Left forelimb (tissue), 1 donor: ENCODE measurements at places on chromosomes 12 and 14.

DNA sequence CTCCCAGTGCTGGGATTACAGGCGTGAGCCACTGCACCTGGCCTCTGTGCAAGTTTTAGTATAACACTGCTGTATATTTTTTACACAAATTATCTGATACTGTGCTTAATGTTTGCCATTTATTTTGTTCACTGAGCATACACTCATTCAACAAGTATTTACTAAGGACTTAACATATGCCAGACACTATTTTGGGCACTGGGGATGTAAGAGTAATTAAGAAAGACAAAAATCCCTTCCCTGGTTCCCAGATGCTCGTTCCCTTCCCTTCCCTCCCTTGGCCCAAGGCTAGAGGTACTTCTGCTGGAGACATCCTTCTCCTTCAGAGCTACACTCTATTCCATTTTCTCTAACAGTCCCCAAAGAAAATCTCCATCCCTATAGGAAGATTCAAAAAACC lies 12.5 kb downstream of the CIT start:
- DNase-seq: no peak

DNA sequence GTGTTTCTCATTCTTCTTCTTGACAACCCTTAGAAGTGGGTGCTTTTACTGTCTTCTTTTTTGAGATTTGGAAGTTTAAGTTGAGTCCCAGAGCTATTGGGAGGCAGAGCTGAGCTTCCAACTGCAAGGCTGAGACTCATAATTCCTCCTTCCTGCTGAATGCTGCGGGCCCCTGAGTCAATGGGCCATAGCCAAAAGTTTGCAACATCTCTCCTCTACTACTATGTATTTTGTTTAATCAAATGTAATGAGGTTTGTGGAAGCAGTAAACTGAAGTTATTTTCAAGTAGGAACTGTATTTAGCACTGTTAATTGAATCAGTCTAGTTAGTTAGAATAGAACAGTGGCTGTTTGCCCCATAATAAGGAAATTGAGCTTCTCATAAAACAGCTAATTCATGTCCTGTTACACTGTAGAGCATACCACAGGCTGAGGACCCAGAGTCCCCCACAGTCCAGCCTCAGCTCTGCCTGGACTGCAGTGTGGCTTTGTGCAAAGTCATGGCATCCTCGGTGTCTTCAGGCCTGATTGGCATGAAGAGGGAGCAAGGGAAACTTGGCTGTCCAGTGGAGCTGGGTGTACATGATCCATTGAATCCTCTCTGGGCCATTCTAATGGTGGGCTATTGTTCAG lies 631.7 kb downstream of the VRK1 start:
- no peak for DNase-seq

DNA sequence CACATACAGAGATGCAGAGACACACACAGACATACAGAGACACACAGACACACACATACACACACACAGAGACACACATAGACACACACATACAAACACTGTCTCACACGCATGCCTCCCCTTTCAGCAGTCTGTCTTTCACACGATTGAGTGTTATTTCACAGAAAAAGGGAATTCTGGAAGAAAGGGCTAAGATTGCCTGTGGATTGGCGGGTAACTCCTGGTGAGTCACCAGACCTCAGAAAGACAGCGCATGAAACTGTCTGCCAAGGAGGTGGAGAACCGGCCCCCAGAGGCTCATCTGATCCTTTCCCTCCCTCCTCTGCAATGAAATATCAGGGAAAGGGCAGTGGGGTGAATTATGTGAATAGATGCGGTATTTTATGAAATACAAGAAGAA lies 127.2 kb upstream of the GSC start:
- no peak for DNase-seq

GRCh38 chr12:108305991-108306501 lies 33.1 kb downstream of the CMKLR1 start:
- no peak for DNase-seq

DNA sequence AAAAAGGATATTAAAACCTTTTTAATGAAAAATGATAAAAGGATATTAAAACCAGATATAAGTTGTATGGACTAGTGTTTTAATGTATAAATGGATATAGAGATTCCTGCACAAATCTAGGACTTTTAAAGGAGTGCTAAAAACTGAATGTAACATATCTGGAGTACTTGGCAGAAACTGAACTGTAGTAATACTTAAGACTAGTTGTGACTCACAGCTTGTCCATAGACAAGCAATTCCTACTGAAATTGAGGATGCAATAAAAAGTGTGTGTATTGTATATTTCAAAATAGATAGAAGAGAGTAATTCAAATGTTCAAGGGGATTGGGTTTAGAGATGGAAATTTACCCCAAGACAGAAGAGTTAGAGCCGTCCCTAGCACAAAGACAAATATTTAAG lies 59.6 kb downstream of the FBXO33 start:
- no peak for DNase-seq

DNA sequence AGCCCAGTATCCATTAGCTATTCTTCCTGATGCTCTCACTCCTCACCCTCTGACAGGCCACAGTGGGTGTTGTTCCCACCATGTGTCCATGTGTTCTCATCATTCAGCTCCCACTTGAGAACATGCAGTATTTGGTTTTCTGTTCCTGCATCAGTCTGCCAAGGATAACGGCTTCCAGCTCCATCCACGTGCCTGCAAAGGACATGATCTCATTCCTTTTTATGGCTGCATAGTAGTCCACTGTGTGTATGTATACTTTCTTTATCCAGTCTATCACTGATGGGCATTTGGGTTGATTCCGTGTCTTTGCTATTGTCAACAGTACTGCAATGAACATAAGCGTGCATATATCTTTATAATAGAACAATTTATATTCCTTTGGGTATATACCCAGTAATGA lies 8.9 kb downstream of the ATG2B start:
- no peak for DNase-seq

DNA sequence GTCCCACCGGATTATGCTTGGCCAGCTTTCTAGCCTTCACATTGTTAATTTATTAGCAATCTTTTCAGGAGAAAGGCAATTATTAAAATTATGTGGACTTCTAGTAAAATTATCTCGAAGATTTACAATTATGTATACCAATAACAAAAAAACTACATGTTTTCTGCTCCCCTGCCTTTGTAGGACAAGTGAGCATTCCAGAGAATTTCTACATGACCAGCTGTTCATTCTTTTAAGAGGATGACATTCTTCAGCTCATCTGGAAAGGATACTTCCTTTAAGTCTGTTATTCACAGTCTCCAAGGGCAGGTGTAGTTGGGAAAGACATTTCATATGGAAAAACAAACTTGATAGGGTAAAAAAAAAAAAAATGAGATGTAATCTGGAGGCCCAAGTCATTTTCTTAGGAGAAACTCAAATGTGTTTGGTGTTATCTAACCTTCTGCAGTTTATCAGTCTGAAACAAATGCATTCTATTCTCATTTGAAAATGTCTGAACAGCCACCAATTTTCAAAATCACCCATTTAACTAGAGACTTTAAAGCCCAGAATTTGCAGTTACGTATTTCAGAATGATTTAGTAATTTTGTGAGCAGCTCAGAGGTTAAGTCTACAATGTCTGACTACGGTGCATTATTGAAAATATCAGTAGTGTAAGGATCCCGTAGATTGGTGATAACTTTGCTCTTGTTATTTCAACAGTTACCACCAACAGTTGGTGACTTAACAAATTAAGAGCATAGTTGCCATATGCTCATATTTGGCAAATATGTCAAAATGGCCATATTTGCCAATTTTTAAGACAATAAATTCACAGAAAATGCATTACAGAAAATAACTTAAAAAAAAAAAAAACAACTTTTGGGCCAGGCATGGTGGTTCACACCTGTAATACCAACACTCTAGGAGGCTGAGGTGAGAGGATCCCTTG lies 1.8 kb upstream of the PHLDA1 start:
- DNase-seq: no peak

DNA sequence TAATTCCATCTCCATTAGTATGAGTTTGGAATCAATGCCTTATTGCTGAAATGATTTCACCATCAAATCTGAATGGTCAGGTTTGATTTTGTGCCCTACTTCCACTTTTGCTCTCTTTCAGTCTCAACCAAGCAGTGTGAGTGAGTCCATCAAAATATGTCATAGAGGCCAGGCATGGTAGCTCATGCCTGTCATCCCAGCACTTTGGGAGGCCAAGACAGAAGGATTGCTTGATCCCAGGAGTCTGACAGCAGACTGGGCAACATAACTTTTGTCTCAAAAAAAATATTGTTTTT lies 22.0 kb upstream of the HSP90B1 start:
- no peak for DNase-seq

DNA sequence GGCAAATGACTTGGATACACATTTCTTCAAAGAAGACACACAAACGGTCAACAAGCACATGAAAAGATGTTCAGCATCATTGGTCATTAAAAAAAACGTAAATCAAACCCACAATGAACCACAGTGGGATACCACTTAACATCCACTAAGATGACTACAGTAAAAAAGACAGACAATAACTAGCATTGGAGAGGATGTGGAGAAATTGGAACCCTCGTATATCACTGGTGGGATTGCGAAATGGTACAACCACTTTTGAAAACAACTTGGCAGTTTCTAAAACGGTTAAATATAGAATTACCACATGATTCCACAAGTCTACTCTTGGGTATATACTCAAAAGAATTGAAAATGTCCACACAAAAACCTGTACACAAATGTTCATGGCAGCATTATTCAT lies 25.2 kb upstream of the PPFIBP1 start:
- DNase-seq: no peak

GRCh38 chr14:100471441-100472093 lies 115.7 kb downstream of the BEGAIN start:
- DNase-seq: no peak

- no peak for DNase-seq
Measured at GRCh38 chr12:22810036-22810435, 185.1 kb downstream of the ETNK1 start.
